ENCODE measurements at places on chromosomes 16 and 17. TPM values are rescaled to one million over a fixed set of nuclear protein-coding genes. Genes with fewer than 3 reads are reported as not detected.

Gene TEKT5
- total RNA-seq, result not detected

Gene HBM
- 12.8 TPM for total RNA-seq

Gene MYBBP1A
- 26.0 TPM for total RNA-seq

Gene CTRL
- total RNA-seq, result 2.9 TPM

Gene KRT39
- total RNA-seq, result not detected

Gene BOLA2B
- total RNA-seq, result 7.3 TPM

Gene SDR42E1
- total RNA-seq, result 0.82 TPM

Gene CLEC3A
- not detected for total RNA-seq

Gene MTSS2
- total RNA-seq, result 49.0 TPM

Gene CSF3
- total RNA-seq, result 0.27 TPM

Gene CYB5D1
- total RNA-seq, result 15.3 TPM

Gene GPT2
- 17.4 TPM for total RNA-seq

GRCh38 chr17:59832883-59833379 lies 59.8 kb downstream of the TUBD1 start:
- DNase-seq, result no peak

DNA sequence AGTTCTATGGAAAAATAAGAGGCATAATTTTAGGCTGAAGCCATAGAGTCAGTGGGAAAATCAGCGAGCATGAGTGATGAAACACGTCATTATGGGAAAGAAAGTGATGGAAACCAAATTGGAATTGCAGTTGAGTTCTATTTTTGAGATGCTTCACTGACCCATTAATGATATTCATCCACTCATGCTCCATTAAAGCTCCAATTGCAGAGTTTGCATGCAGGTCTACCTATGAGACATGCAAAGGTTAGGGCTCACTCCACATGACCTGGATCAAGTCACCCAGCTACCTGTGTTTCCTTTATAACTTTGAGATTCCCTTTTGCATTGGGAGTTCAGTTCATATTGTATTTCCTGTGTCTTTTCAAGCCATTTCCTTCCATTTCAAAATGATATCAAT lies 8.0 kb upstream of the KRTAP2-4 start:
- no peak for DNase-seq

- no peak for DNase-seq
Measured at GRCh38 chr17:27396941-27397340, 59.3 kb upstream of the KSR1 start.

DNA sequence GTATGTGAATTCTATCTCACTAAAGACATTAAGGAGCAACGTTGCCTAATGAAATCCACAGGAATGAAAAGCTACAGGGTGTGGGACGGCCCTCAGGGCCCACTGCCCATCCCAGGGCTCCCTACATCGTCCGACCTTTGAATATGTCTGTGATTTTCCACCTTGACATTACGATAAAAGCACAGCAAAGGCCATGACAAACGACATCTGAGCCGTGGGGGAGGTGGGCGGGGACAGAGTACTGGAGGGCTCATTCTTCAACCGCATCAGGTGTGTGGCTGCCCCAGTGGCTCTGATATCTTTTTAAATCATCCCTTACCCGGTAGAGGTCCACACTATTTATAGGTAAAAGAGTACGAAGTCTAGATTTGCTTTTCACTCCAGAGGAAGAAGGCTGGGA lies 35.1 kb downstream of the LMF1 start:
- DNase-seq, result no peak

DNA sequence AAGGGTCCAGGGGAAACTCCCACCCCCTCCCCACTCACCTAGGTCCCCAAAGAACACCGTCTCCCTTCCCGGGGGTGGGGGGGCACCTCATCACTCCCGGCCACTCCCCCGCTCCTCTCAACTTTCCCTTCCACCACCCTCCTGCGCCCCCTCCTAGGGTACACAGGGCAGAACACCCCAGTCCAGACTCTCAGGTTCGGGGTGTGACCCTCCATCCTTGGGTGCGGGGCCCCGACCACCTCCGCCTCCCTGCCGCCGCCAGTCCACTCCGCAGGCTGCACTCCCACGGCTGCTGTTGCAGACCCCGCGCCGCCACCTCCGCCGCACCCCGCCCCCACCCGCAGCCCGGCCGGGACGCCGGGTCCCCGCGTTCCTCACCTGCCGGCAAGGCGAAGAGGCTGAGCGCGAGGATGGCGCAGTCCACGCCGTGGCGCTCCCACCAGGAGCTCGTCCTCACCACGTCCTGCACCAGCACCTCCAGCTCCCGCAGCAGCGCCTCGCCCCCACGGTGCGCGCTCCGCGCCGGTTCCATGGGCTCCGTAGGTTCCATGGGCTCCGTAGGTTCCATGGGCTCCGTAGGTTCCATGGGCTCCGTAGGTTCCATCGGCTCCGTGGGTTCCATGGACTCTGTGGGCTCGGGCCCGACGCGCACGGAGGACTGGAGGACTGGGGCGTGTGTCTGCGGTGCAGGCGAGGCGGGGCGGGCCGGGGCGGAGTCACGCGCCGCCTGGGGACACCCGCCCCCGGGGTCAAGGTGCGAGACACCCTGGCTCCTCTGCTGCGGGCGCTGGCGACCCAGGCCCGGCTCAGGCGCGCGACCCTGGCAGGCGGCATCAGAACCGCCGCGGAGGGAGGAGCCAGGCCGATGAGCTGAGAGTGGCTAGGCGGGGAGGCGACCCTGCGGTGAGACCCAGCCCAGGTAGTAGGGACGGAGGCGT lies at the start of gene FADS6:
Gene FADS6 (minus strand): TSS at position 660 of the 938 bp plus-strand sequence. CDS start 38 bp downstream, at position 622.
- DNase-seq, result peak; percentile 57

DNA sequence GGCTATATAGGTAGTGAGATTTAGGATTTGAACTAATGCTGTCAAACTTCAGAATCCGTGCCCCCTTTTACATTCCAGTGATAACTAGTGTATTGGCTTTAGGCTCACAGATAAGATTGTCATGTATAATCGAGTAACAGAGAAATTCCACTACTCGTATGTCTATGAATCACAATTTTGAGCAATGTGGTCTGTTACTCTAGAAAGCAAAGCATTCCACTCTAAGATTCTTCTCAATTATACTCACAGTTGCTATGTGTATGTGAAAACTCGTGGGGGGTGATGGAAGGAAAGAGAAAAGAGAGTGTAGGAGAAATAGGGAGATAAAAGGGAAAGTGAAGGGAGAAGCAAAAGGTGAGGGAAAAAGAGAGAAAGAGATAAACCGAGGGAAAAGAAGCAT lies 1175.1 kb upstream of the GOT2 start:
- no peak for DNase-seq

GRCh38 chr16:74724820-74725549 lies 24.3 kb upstream of the MLKL start:
- DNase-seq, result peak; percentile 23

- DNase-seq, result no peak
Measured at GRCh38 chr17:82932518-82933310, 92.9 kb upstream of the ZNF750 start.

- no peak for DNase-seq
Measured at GRCh38 chr16:79041206-79041605, 559.3 kb downstream of the MAF start.

DNA sequence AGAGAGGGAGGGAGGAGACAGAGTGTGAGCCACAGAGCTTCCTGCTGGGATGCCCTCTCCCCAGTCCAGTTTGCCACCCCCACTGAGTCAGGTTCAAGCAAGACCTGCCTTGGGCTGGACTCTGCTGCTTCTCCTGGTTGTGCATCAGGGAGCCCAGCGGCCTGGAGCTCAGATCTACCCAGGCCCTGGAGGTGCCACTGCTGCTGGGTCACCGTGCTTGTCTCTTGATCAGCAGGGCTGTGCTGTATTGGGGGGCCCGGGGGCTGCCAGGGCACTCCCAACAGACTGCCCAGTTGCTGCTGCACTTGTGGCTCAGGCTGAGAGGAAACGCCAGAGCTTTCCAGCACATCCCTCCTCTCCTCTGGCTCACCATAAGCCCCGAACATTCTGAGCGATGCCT lies 8.9 kb downstream of the TLE7 start:
- no peak for DNase-seq

DNA sequence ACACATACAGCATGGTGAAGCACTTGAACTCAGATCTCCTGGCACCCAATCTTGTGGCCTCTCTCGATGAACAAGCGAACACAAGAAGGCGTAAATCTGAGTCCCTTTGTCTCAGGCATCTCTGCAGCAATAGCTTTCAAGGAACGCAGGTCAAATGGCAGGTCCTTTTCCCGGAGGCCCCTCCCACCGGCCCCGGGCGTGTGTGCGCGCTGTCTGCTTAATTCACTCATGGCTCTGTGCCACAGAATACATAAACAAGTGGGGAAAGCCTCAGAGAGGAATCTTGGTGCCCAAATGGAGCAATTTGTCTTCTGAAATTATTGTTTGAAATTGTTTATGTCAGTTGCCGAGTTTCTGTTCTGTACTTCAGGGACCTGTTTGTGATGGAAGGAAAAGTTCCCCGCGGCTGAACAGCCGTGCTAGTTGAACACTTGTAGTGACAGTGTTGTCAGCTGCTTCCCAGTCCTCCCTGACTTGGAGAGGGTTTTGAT lies 14.8 kb downstream of the MYOCD start:
- no peak for DNase-seq

DNA sequence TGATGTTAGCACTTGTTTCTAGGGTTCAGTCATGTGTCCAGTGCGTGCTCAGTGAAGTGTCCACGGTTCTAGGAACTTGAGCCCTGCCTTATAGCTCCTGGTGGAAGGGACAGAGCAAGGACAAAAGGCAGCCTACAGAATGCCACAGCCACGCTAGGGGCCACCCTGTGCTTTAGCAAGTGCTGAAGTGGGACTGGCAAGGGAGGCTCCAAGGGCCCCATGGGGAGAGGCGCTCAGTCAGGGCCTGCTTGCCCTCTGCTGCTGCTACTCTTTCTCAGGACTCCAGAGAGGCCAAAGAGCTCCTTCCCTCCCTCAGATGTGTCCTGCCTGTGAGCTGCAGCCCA lies 6.8 kb downstream of the NT5C start:
- DNase-seq, result no peak

DNA sequence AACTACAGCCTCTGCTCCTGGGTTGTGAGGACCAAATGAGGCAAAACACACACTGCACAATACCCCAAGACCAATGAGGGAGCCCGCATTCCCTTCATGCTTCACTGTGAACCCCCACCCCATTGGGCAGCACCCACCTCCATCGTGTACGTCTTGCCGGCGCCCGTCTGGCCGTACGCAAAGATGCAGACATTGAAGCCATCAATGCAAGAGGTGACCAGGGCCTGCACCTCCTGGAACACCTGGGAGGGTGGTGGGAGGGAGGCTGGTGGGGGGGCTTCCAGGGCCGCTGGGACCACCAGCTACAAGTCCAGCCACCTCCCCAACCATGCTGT lies 28.4 kb downstream of the KATNB1 start:
- DNase-seq, result no peak

GRCh38 chr17:65409381-65409780 lies 152.1 kb downstream of the AXIN2 start:
- DNase-seq, result no peak

GRCh38 chr17:14318918-14319205 lies 18.0 kb downstream of the HS3ST3B1 start:
- DNase-seq, result no peak

DNA sequence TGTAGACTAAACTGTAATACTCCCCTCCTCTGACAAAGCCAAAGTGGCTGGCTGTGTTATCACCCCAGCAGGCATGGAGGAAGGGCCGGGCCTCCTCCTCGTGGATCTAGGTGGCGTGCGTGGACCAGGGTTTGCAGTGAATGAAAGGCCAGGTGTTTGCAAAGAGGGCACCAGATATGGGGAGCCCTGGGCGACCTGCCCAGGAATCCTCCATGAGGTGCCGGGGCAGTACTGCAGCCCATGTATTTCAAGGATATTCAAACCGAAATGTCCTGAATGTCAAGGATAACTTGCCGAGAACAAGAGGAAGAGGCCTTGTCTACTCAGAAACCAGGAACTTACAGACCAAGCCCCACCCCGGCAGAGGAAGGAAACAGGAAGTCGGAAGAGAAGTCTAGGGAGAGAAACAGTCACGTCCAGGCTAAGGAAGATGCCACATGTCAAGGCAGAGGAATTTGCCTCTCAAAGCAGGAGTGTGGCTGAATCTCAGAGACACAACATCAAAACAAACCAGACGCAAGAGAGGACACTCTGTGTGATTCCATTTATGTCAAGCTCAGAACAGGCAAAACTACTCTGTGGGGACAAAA lies 13.7 kb upstream of the OSGIN1 start:
- no peak for DNase-seq

DNA sequence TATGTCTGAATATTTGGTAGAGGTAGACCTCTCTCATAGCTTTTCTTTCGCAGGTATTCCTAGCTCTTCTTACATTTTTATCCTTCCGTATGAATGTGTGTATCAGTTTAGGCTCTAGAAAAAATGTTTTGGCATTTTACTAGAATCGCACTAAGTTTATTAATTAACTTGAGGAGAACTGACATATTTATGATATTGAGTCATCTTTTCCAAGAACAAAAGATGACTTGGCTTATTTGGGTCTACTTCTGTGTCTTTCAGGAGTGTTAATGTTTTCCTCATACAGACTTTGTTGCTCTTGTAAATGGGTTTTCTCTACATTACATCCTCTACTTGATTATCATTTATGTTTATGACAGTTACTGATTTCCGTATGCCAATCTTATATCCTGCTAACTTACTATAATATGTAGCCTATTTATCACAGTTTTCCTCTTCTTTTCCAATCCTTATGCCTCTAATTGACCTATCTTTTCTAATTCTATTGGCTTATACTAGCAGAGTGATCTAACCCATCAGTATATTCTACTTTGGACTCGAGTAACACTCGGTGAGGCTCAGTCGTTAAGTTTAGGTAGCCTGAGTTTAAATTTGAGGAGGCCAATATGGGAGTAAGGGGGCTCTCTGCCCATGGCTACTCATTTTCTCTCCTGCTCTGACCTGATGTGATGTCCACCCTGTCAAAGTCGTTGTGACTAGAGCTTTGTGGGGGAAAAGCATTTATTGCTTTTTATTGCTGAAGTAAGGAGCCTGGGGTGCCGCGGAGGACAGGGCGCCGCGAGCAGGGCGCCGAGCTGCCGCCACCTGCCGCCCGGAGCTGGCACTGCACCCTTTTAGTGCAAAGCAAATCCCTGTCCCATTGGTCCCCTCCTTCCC lies 20.0 kb downstream of the ST6GALNAC1 start:
- DNase-seq, result peak; percentile 79

DNA sequence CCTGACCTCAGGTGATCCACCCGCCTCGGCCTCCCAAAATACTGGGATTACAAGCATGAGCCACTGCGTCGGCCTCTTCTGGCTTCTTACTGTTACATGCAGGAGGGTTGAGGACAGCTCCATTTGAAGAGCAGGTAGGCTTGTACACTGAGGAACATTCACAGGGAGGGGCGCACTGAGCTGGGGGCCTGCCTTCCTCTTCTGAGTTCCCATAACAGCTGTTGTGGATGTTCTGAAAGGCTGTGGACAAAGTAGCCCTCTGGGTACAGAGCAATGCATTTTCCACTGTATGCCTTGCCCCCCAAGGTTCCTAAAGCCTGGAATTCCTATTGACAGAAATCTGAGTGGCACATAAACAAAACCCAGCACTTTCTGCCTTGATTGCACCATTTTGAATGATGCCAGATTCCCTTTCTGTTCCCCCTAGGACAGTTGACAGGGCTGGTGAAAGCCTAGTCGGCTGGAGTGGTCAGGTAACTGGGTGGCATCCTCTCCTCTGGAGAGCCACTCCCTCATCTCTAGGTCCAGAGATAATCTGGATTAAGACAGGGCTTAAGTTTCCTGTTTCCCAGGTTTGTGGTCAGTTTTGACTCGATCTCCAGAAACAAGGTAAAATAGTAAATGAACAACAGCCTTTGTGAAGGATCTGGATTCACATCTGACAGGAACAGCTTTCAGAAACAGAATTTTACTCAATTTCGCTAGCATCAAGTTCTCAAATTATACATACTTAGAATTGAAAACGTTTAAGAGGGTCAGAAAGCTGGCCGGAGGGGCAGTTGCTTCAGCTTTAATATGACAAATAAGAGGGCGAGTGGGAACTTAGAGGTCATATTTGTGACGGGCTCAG lies 1.3 kb upstream of the CDK5R1 start:
- DNase-seq, result no peak

Data from cerebellum (tissue), 4 donors.